ENCODE measurements at places on chromosomes 3 and 15. TPM values are rescaled to one million over a fixed set of nuclear protein-coding genes. Genes with fewer than 3 reads are reported as not detected.

EPHB1 gene
- 0.35 TPM for total RNA-seq

ARRDC4 gene
- total RNA-seq = 0.09 TPM

BUB1B gene
- total RNA-seq = 107 TPM

ADAMTS9 gene
- total RNA-seq = not detected

OIP5 gene
- total RNA-seq = 21.2 TPM

NR1I2 gene
- 0.26 TPM for total RNA-seq

GRK7 gene
- not detected for total RNA-seq

A4GNT gene
- total RNA-seq = not detected

CHRFAM7A gene
- 2.1 TPM for total RNA-seq

DOCK3 gene
- 4.1 TPM for total RNA-seq

KLF15 gene
- not detected for total RNA-seq

SCN11A gene
- 0.03 TPM for total RNA-seq

PLSCR5 gene
- total RNA-seq = not detected

MESP1 gene
- total RNA-seq = 3.1 TPM

GOLGA8K gene
- 1.5 TPM for total RNA-seq

RCN2 gene
- 22.5 TPM for total RNA-seq

CHDH gene
- 0.53 TPM for total RNA-seq

PP2D1 gene
- total RNA-seq = not detected

UBAP1L gene
- total RNA-seq = 3.3 TPM

CBLB gene
- total RNA-seq = 125 TPM

HYAL1 gene
- total RNA-seq = 0.15 TPM

NKIRAS1 gene
- total RNA-seq = 3.4 TPM

PPARG gene
- total RNA-seq = 0.18 TPM

CYP8B1 gene
- not detected for total RNA-seq

GABRR3 gene
- not detected for total RNA-seq

PROS1 gene
- total RNA-seq = 0.50 TPM

DPPA2 gene
- not detected for total RNA-seq

ROBO2 gene
- total RNA-seq = not detected

EXD1 gene
- not detected for total RNA-seq

FMN1 gene
- total RNA-seq = not detected

VILL gene
- 15.4 TPM for total RNA-seq

FAM227B gene
- 2.4 TPM for total RNA-seq

CPB1 gene
- total RNA-seq = not detected

GCNT3 gene
- not detected for total RNA-seq

XCR1 gene
- not detected for total RNA-seq

AHSG gene
- not detected for total RNA-seq

ZDHHC19 gene
- total RNA-seq = not detected

ARGFX gene
- total RNA-seq = not detected

PLAAT1 gene
- total RNA-seq = not detected

CNBP gene
- 330 TPM for total RNA-seq

TTLL13 gene
- 1.1 TPM for total RNA-seq

TRIM71 gene
- total RNA-seq = not detected

GOLGA6B gene
- total RNA-seq = not detected

IL5RA gene
- not detected for total RNA-seq

FOXB1 gene
- total RNA-seq = 2.8 TPM

MUSTN1 gene
- total RNA-seq = 3.0 TPM

SNX22 gene
- total RNA-seq = 0.35 TPM

LRRK1 gene
- total RNA-seq = 1.2 TPM

DLEC1 gene
- total RNA-seq = 0.26 TPM

FHIT gene
- 6.5 TPM for total RNA-seq

SPATA12 gene
- total RNA-seq = not detected

C2CD4A gene
- total RNA-seq = 0.07 TPM

CCR3 gene
- 2.0 TPM for total RNA-seq

FGD5 gene
- not detected for total RNA-seq

GPR149 gene
- total RNA-seq = not detected

Measured in activated CD8-positive, alpha-beta memory T cell treated with anti-CD3 and anti-CD28 coated beads, Interleukin-2, amount 10 ng/mL, durations not matched to agents 7 days and 5 days (primary cell).